ENCODE measurements at places on chromosomes 5 and 9.

DNA sequence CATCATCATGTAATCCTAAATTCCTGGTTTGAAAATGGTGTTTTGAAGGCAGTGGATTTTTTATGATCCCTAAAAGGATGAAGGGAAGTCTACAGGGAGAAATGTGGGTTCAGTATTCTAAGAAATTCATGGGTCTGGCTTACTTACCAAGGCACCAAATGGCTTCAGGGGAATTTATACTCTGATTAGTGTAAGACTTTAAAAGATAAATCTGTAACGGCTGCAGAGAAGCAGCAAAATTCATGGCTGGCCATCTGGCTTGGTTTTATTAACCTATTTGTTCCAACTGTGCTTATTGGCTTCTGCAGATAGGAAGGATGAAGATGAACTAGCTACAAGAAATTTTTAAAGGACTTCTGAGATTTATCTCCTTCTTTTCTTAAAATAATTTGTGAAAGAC, 222.8 kb downstream of the TENT4A start:
- no peak for DNase-seq

- no peak for DNase-seq
Observed at GRCh38 chr9:131554087-131554842, 8.9 kb downstream of the PRRT1B start.

- DNase-seq = peak; percentile 32
Observed at GRCh38 chr5:177479774-177480173, 6.3 kb upstream of the DBN1 start.

GRCh38 chr5:100840789-100841188, 62.3 kb downstream of the ST8SIA4 start:
- DNase-seq = no peak

DNA sequence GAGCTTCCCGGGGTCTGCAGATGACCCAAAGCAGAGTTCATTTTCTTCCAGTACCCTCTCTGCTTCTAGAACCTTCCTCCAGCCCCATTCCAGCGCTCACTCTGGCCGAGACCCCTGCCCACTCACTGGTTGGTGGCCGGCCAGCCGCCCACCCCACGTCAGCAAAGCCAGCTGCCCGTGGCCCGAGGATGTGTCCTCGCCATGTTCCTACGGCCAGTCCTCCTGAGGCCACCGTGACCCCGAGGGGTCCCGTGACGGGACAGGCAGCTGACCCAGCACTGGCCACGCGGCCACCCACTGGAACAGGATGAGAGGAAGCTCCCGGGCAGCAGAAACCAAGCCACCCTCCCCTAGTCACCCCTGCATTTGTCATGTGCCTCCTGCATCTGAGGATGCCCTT, 39.1 kb upstream of the SLC6A19 start:
- no peak for DNase-seq

DNA sequence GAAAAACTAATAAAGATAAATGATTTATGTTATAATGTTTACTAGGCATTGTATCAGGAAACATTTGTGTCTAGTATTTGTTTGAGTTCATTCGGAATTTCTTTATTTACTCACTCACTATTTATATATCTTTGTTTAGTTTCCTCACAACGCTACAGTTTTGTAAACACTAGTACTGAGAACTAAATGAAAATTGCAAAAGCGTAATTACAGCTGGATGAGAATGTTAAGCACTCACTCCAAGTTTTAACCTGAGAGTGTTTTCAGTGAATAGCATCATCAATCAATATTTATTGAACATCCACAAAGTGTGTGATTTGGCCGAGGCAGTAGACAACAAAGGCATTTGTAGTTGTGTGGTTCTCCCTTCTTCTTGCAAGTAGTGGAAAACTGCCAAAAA, 969.6 kb upstream of the DMAC1 start:
- no peak for DNase-seq

DNA sequence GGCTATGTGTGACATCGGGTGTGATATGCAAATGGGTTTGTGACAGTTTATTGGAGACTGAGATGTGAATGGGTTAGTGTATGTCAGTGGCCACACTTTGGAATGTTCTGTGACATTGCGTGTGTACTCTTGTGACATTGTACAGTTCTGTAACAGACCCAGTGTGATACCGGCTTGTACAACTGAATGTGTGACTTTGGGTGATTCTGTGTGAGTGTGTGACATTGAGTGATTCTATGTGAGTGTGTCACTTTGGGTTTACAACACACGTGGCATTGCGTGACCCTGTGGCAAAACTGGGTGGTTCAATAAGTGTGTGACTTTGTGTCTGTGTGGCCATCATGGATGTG, 38.2 kb downstream of the CXXC5 start:
- no peak for DNase-seq

DNA sequence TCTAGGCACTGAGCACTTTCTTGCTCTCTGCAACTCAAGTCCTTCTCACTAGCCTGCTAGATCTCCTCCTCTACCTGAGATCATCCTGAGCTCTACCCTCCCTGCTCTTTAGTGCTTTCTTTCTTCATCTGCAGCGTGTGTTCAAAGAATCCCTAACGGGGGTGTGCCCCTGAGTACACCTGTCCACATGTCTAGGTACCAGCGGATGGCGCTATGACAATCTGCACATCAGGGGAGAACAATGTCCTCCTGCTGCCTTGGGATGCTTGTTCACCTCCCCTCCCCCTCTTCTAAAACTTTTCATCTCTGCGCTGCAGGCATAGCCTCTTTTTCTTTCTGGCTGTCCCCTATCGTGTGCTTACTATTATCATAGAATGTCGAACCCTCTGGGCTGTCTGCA, 42.7 kb downstream of the PTPN3 start:
- no peak for DNase-seq

DNA sequence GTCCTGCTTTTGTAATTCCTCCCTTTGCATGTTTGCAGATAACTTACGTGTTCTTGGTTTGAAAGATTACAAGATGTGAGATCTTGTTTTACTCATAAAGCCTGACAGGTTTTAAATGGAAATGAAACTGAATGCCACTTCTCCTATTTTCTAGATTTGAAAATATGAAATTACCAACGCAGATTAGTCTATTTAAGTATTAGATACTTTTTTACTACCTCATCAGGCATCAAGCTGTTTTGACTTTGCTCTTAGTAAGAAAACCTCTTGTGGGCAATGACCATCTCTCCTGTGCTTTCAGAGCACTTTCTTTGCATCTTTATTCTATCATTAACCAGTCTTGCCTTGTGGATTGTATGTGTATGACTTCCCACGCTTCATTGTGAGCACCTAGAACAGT, 3.5 kb downstream of the DMXL1 start:
- no peak for DNase-seq

DNA sequence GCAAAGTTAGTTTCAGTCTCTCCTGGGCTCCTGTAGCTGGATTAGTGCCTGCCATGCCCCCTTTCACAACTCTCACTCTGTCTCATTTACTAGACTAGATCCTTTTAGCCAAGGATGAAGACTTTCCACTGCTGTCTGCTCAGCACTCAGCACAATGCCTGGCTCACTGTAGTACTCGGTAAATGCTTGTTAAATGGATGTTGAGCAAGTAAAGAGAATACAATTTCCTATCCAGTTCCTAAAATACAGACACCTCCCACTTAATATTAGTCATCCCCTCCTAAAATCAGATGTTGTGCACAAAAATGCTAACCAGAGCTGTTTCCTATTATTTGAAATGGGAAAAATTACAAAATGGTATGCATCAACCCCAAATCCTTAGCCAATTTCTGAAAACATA, 195.8 kb downstream of the SREK1 start:
- DNase-seq = no peak

- peak; percentile 57 for DNase-seq
Observed at GRCh38 chr5:149056616-149057165, 6.2 kb downstream of the SH3TC2 start.

- DNase-seq = no peak
Observed at GRCh38 chr5:160935776-160936175, 83.8 kb upstream of the ATP10B start.

DNA sequence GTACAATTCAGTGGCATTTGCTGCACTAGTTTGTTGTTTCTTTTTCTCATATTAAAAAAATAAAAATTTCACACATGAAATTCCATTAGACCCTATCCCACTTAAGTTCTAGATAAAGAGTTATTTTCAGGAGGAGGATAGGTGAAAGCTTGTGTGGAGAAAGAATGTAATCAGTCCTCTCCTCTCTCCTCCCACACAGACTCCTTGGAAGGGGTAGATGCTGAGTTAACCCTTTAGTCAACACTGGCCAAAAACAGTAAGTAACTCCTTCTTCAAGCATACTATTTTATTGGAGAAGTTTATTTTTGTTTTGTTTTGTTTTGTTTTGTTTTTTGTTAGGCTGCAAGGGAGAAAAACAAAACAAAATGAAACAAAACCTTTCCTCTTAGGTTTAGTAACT, 30.6 kb upstream of the LMNB1 start:
- no peak for DNase-seq

GRCh38 chr5:16529306-16529705, 63.7 kb upstream of the ZNF622 start:
- DNase-seq = no peak

Data from fibroblast of skin of right quadriceps (primary cell).